Breast epithelium (tissue), 4 donors: ENCODE measurements at places on chromosomes 2 and 18. TPM values are rescaled to one million over a fixed set of nuclear protein-coding genes. Genes with fewer than 3 reads are reported as not detected.

FBXO48 gene
- 0.98 TPM for total RNA-seq

DNA sequence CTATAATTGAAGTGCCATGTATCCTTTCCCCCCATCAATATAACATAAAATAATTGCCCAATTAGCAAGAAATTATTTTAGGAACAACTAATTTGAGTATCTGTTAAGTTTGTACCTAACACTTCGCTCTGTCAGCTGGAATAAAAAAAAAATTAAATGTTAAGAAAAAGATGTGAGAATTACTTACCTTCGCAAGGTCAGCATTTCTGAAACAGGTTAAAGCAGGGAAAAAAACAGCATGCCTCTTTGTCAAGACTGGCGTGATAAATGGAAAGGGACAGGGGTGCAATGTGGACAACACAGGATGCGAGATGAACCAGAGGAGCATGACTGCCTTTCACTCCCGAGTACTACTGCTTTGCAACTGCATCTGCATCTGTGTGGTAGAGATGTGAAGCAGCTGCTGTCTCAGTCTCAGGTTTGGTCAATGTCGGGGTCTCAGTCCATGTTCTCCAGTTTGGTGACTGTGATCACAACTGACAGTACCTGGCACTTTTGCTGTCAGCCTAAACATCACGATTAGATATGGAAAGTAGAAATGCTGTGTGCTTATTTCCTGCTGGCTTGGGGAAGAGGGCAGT is 565.4 kb upstream of the LRRTM1 start:
- DNase-seq, result no peak

MC2R gene
- total RNA-seq, result not detected

LIMS2 gene
- total RNA-seq, result 9.5 TPM

GRCh38 chr2:220154304-220154703 is 526.9 kb downstream of the SLC4A3 start:
- no peak for DNase-seq

- no peak for DNase-seq
Observed at GRCh38 chr2:60045456-60045855, 508.0 kb downstream of the BCL11A start.

DNA sequence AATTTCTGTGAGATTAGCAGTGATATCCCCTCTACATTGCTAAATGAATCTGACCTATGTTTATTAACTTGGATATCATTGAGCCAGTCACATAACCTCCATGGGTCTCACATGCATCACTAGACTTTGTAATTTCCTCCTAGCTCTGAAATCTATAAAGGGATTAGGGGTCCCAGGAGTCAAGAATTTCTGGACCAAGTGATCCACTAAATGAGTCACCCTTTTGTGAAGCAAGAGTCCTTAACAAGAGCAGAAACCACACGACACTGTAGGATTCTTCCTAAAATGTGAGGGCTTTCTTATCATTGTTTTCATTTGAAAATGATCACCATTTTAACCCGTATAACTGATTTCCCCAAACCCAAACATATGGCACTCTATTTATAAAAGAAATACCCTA is 90.3 kb downstream of the DHRS9 start:
- DNase-seq, result no peak

DNA sequence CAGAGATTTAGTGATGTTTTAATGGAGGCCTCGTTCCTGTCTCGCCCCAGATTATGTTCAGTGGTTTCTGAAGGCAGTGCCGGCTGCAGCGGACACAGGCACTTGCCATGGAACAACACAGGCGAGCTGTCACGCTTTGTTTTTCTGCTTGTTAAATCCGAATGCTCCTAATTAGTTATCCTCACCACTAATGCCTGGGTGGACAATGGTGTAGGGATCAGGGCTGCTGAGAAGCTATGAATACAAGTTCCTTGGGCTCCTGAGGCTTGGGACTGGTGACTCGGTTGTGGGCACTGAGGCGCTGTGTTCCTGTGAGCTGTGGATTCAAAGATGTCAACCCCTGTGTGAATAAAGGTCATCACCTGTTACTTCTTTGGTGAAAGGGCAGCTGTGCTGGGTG is 123.5 kb downstream of the PLEKHM3 start:
- DNase-seq, result no peak

IL36G gene
- total RNA-seq, result not detected

DNA sequence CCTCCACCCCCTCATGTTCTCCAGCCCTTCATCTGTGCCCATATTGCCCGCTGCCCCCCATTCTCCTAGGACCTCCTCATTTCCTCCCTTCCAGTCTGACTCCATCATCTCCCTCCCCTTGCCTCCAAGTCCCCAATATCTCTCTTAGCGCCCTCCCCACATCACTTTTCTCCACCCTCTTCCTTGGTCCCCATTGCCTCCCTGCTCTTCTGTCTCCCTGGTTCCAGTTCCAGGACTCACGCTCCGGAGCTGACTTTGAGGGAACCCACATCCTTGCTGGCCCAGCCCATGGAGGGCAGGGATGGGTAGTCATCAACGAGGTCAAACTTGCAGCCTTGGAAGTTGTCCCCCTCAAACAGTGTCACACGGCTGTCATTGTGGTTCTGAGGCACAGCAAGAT is 2.6 kb downstream of the CRYBA2 start:
- no peak for DNase-seq

DNA sequence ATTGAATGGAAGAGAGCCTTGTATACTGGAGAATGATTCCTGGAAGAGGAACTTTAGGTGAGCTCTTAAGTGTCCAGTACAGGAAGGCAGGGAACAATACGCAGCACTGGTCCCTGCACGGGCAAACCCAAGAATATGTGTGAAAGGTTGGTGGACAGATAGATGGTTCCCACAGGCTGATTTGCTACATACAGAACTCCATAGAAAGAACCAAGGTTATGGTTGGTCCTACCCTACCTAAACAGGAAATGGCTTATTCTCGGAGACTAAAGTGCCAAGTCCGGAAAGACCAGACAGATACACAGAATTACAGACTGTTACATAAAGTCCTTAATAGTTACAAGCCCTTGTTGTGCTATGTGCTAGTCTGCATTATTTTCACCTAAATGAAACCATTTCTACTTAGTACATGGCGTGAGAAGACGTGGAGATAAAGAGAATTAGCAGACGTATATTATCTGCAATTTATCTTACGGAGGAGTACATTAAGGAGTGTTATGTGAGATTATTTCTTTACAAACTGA is 1.2 kb downstream of the REV1 start:
- DNase-seq, result no peak

RESP18 gene
- not detected for total RNA-seq

DNA sequence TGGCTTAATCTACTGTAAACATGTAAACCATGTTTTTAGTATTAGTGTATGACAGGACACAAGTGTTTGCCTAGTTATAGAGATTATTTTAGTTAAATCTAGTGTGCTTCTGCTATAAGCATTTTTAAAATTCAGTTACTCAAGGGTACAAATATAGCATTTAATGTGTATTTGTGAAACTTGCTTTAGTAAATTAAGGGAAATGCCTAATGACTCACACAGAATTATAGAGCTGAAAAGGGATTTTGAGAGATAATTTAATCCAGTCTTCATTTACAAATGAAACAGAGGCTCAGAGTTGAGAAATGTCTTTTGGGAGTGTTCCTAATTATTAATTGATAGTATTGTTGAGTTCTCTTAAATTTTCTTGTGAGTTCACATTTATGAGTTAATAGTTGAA is 8.2 kb downstream of the ACTR3 start:
- no peak for DNase-seq

IL1RL1 gene
- 6.3 TPM for total RNA-seq

DNA sequence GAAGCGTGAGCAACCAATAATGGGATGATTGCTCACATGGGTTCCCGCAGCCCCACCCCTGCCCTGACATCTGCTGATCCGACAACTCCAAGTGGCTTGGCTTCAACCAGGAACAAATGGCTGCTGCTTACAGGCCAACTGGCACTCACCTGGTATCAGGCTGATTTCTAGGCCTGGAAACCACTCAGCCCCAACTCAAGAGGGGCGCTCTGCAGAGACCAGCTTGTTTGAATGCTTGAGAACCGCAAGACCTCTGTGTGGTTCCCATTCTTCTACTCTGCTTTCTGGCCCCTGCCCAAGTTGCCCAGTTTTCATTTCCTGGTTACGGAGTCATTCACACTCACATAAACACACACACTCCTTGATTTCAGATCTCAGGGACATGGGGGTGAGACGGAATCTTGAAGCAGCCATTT is 52.0 kb downstream of the TNP1 start:
- peak; percentile 45 for DNase-seq

DNA sequence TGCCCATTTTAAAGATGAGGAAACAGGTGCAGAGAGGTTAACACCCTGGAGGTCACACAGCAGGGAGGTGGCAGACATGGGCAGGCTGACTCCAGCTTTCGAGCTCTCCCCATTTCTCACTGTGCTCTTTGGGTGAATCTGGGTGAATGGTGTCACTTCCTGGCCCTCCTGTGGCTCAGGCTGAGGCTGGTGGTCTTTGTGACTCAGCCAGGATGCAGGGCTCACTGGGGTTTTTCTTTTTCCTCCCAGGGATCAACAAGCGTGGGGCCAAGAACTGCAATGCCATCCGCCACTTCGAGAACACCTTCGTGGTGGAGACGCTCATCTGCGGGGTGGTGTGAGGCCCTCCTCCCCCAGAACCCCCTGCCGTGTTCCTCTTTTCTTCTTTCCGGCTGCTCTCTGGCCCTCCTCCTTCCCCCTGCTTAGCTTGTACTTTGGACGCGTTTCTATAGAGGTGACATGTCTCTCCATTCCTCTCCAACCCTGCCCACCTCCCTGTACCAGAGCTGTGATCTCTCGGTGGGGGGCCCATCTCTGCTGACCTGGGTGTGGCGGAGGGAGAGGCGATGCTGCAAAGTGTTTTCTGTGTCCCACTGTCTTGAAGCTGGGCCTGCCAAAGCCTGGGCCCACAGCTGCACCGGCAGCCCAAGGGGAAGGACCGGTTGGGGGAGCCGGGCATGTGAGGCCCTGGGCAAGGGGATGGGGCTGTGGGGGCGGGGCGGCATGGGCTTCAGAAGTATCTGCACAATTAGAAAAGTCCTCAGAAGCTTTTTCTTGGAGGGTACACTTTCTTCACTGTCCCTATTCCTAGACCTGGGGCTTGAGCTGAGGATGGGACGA is 13.2 kb downstream of the ITM2C start:
- no peak for DNase-seq

DNA sequence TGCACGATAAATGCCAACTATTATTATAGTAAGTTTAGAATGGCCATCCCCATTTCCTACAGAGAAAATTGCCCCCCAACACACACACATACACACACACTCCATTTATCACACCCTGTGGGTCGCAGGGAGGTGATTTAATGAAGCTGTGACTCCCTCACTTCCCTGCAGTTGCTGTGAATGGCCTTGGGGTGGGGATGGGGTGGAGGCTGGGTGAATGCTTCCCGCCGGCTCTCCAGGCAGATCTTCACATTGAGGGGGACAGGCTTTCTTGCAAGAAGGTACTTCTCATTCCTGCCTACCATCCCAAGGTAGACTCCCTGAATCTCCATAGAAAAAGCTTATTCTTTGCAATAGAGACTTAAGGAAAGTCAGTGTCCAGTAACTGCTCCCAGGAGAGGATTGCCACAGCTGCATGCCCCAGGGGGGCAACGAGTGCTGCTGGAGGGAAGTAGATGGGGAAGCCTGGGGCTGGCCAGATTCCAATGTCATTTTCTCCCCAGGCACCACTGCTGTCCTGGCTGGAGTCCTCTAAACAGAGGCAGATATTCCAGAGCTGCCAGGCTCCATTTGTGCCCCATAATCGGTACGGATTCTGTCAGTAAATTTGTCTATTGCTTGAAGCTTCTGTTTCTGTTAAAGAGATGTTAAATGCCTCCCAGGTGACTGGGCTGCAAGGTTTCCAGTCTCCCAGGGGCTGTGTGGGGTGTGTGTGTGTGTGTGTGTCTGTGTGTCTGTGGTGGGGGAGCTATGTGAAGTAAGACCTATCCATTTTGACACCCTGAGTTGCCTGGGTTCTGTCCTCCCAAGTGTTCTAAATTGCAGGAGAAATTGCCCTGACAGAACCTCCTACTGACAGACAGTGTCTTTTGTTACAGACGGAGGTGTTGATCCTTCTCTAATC is 265.5 kb downstream of the SRBD1 start:
- no peak for DNase-seq

DCC gene
- total RNA-seq, result under 0.01 TPM

OR6B2 gene
- not detected for total RNA-seq

GRCh38 chr2:237575869-237576862 is 9.8 kb downstream of the PRLH start:
- DNase-seq, result no peak

- DNase-seq, result no peak
Observed at GRCh38 chr2:127811397-127812321, 688 bp upstream of the WDR33 start.

CTLA4 gene
- total RNA-seq, result 0.98 TPM

DNA sequence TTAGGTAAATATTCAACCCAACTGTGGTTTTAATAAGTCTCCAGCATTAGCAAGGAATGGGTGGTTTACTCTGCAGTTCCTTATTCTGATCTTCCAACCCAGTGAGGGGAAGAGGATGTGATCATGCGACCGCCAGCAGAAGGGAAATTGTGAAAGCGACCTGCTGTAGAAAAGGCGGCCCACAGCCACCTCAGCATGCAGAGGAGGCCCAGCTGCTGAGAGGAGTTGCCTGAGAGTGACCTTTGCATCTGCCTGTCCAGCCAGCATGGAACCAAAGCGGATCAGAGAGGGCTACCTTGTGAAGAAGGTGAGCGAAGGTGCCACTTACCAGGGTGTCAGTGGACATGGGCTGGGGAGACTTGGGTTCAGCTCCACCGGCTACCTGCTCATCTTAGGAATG is at the start of gene PLEK:
Gene PLEK (plus strand): TSS at position 196 of the 400 bp plus-strand sequence. CDS start 70 bp downstream, at position 266.
- DNase-seq, result no peak

GALR1 gene
- total RNA-seq, result not detected

GRCh38 chr2:3466482-3466863 is 52.9 kb downstream of the ADI1 start:
- no peak for DNase-seq

TFCP2L1 gene
- 90.3 TPM for total RNA-seq

ZNF385B gene
- 4.5 TPM for total RNA-seq

DNA sequence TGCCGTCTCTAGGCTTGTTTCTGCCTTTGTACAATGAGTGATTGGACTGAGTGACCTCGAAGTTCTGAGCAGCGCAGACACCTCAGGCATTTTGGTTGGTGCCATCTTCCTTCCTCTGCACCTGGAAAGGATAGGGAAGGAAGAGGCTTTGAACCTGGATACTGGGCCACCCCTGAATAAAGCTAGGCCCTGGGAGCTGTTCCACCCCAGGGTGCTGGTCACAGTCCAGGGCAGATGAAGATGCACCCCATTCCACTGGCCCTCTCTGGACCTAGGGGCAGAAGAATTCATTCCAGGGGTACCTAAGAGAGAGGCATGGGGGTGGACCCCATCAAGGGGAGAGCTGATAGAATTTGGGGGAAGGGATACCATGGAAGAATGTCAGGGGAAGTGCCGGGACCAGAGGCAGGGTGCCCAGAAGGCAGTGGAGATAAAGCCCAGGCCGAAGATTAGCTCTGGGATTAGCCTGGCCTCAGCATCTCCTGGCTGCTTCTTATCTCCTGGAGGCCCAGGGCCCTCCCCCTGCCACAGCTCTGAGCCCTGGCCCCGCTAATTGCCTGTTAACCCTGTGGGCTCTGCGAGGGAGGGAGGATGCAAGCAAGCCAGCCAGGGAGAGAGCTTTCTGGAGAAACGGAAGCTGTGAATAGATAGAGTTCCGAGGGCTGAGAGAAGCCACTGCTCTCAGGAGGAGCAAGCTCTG is 11.4 kb downstream of the ASIC4 start:
- no peak for DNase-seq
